Left renal cortex interstitium (tissue), 4 donors: ENCODE measurements at places on chromosomes 5 and 9. TPM values are rescaled to one million over a fixed set of nuclear protein-coding genes. Genes with fewer than 3 reads are reported as not detected.

The IL17B gene
- 1.8 TPM for polyA plus RNA-seq

The LCN9 gene
- polyA plus RNA-seq, result not detected

The FCN1 gene
- 3.1 TPM for polyA plus RNA-seq

The ARL14EPL gene
- polyA plus RNA-seq, result not detected

The ADAMTS2 gene
- polyA plus RNA-seq, result 11.9 TPM

The HRH2 gene
- 2.5 TPM for polyA plus RNA-seq

The TAF11L12 gene
- not detected for polyA plus RNA-seq

GRCh38 chr9:127358770-127359169 lies 38.2 kb upstream of the SLC2A8 start:
- no peak for DNase-seq

DNA sequence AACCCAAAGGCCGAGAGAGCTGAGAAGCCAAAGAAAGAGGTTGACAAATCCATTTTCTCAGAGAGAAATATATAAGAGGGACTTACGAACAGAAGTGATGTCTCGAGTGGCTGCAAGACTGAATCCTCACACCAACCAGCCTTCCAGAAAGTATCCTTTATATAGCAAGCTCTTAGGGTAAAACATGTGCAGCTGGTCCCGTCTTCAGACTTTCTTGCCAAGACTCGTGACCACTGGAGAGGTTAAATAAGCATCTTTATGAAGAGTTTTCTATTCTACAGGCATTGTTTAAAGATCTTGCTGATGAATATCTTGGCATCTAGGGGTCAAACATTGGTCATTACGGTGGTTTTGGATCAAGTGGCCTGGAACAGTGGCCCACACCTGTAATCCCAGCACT lies 16.9 kb upstream of the SLC22A4 start:
- DNase-seq, result no peak

DNA sequence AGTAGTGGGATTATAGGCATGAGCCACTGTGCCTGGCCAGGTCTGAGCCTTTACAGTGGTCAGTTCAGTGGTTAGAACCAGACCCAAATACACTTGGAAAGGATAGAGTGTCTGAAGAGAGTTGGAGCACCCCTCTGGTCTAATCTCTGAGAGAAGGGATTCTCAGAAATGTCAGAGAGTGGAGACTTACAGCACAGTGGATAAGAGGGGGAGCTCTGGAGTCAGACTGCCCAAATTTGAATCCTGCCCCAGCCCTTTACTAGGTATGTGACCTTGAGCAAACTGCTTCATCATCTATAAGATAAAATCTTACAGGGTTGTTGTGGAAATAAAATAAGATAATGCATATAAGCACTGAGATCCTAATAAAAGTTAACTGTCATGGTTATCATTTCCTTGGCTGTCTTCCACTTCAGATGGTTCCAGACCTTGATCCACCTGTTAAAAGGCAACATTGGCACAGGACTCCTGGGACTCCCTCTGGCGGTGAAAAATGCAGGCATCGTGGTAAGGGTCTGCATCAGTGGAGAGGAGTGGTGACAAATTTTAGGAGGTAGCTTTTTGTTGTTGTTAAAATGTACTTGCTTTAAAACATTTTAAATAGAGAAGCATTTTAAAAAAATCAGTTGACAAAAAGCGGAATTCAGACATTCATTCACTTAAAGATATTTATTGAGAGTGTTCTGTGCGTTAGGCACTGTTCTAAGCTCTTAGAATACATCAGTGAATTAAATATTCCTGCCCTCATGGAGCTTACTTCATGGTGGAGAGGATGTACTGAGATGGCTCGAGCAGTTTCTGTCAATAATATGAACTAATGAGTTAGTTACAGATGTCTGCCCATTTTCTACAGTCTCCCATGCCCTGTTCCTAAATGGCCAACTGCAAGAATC lies 16.0 kb downstream of the SLC36A1 start:
- DNase-seq, result no peak

- no peak for DNase-seq
These were observed 71.0 kb upstream of the MOCS2 start for GRCh38 chr5:53180538-53180937.

DNA sequence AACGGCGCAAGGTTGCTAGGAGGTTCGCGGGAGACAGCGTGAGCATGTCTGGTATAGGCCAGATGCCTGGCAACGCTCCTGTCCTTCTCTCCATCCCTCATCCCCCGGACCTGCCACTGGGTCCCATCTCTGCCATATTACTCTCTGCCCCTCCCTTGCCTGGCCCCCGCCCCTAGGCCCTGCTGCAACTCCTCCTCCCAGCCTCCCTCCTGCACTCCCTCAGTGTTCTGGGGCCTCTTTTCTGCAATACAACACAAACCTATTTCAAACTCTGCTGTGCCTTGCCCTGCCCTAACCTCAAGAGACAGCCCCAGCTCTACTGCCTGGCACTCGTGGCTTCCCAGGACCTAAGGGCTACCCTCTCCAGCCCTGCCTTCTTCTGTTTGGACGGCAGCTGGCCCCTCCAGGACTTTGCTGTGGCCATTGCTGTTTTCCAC lies 8.9 kb upstream of the DBN1 start:
- no peak for DNase-seq

DNA sequence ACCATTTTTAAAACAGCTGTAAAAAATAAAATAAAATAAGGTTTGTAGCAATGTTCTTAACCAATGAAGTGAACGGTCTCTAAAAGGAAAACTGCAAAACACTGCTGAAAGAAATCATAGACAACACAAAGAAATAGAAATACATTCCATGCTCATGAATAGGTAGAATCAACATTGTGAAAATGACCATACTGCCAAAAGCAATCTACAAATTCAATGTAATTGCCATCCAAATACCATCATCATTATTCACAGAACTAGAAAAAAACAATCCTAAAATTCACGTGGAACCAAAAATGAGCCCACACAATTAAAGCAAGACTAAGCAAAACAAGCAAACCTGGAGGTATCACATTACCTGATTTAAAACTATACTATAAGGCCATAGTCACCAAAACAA lies 67.6 kb upstream of the RGMB start:
- no peak for DNase-seq

- no peak for DNase-seq
These were observed 63.5 kb upstream of the OSMR start for GRCh38 chr5:38782180-38782835.

DNA sequence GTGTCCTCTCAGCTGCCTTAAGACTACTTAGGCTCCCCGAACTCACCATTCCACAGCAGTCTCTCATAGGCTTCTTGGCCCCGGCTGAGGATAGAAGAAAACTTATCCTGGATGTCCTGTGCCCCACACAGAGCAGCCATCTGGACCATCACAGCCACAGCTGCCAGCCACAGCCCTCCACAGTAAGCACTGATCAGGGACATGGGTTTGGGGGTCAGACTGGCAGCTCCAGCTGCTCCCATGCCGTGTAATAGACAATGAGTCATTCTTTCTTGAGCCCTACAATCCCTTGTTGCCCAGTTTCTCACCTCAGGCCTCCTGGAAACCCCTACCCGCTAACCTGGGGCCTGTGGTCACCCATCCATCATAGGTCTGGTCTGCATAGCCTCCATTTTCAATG lies 5.7 kb downstream of the CREB3 start:
- DNase-seq, result no peak

- no peak for DNase-seq
These were observed 15.4 kb downstream of the TMEM268 start for GRCh38 chr9:114626415-114627020.

DNA sequence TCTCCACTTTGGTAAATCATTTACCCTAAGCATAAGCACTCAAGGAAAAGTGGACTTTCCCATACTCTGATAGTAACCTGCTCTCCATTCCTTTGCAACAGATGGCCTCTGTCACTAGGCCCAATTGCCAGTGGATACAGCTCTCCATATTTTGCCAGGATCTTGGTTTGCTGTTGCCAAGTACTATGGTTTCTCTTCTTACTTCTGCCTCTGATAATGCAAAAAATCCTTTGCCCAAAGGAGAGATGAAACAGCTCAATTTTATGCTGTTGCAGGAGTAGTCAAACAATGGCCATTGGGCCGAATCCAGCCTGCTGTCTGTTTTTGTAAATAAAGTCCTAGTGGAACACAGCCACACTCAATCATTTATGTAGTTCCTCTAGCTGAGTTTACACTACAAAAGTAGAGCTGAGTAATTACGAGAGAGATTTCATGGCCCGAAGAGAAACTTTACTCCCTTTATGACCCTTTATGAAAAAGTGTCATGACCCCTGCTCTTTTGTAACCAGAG lies 92.5 kb downstream of the HTR4 start:
- no peak for DNase-seq

DNA sequence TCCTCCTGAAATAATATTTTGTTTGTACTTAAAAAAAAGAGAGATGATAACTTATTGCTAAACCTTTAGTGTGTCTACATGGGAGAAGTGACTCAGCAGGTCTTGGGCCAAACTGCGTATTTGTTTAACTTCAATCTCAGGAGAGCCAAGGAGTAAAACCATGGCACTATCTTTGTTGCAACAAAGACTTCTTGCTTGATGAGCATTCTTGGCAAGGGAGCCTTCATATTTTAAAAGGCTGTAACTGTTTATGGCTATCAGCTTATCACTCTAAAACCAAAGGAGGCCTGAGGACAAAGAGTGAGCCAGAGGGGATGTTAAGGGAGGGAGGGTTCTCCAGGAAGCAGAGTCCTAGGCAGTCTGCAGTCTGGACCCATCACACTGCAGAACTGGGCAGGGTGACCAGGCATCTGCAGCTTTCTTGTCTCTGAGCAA lies 216.2 kb upstream of the S1PR3 start:
- DNase-seq, result no peak

- DNase-seq, result no peak
These were observed 3.5 kb upstream of the RNF145 start for GRCh38 chr5:159212657-159213462.

DNA sequence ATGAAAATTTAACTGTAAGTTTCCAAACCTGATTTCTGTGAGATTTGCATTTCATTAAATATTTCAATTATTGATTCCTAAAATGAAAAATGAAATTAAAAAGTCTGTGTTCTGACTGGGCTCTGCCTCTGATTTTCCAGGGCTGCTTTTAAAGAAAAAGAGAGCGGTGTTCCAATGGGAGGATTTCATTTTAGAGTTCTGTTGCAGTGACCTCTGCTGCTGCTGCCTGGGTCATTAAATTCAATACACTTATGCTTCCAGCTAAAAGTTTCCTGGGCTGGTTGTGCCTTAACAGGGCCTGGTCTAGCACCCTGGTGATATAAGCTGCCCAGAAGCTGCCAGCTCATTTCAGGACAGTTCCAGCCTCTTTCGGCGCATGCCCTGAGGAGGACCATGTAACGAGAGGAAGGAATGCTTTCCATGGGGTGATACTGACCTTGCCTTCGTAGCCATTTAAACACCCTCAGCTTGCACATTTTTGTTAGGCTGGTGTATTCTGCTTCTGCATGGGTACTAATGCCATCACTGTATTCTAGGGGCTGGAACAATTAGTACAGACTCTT lies 93.3 kb downstream of the TMEM174 start:
- no peak for DNase-seq
